ENCODE measurements at places on chromosomes 7 and 10.

GRCh38 chr10:93816123-93816747, 58.5 kb downstream of the LGI1 start:
- DNase-seq, result peak; percentile 42

- no peak for DNase-seq
Observed at GRCh38 chr10:109875828-109876821, 47.2 kb downstream of the XPNPEP1 start.

DNA sequence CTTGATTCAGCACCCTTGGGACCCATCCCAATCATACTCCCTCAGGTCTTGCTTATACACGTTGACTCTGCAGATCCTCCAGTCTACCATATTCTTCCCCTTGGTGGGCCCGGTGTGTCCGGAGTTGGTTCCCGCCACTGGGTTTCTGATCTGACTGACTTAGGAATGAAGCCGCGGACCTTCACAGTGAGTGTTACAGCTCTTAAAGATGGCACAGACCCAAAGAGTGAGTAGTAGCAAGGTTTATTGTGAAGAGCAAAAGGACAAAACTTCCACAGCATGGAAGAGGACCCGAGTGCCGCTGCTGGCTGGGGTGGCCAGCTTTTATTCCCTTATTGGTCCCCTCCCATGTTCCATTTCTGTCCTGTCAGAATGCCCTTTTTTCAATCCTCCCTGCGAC, 5.9 kb upstream of the GDF10 start:
- DNase-seq, result no peak

DNA sequence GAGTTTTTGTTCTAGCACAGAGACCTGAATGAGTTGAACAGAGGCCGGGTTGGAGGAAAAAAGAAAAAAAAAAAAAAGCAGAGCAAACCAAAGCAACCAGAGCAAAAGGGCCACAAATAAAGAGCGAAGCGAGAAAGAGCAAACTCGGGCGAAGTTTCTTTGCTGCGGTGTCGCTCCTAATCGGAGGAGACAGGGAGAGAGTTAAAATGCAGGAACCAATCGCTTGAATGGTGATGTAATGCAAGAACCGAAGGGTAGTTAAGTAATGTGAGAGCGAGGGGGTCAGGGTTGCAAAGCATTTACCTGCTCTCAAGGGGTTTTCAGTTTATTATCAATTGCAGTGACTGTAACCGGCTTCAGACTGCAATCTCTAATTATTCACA, 271.7 kb downstream of the TRIL start:
- DNase-seq, result peak; percentile 21

DNA sequence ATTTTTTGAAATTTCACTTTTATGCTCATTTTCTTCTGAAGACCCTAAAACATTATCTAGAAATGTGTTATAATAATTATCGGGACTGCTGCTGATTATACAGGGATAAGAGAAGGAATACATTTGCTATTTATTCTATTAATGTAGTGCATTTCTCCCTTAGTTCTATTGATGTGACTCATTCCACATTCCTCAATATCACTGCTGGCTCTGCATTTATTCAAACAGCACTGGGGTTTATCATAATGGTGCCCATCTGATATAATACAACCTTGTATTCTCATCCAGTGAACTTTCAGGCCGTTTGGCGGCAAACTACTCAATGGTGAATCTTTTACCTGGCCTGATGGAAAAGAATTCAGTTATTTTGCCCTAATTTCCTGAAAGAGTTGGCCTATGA, 7.8 kb downstream of the KCND2 start:
- DNase-seq, result no peak

- no peak for DNase-seq
Observed at GRCh38 chr10:132203256-132204077, 16.7 kb downstream of the DPYSL4 start.

DNA sequence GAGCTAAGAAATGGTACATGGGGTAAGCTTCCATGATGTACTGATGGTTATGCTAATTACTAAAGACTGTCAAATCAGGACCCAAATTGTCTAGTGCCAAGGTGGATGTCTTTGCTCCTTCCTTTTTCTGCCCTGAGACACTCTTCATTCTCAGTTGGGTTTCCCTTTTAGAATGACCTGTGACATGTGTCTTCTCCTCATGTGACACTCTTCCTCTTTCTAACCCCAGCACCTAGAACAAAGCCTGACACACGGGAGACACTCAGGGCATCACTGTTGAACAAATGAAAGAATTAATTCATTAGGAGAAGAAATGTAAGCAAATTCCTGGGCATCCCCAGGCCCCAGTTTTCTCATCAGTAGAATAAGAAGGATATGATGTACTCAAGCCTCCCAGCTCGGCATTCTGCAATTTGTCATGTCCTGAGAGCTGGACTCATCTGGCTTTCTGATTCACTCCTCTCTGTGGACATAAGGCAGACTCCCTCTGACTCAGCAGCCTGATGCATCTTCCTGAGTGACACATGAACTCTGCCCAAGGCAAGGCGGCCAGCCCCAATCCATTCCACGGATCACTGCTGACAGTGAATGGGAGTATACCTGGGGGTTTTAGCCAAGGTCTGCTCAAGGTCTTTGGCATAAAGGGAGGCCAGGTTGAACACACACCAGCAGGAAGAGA, 473.8 kb downstream of the KCNMA1 start:
- DNase-seq, result no peak

GRCh38 chr7:117582219-117582704, 102.4 kb downstream of the CFTR start:
- no peak for DNase-seq

- no peak for DNase-seq
Observed at GRCh38 chr10:20892796-20893195, 4.3 kb downstream of the NEBL start.

GRCh38 chr10:107806026-107806425, 641.5 kb upstream of the SORCS1 start:
- no peak for DNase-seq

DNA sequence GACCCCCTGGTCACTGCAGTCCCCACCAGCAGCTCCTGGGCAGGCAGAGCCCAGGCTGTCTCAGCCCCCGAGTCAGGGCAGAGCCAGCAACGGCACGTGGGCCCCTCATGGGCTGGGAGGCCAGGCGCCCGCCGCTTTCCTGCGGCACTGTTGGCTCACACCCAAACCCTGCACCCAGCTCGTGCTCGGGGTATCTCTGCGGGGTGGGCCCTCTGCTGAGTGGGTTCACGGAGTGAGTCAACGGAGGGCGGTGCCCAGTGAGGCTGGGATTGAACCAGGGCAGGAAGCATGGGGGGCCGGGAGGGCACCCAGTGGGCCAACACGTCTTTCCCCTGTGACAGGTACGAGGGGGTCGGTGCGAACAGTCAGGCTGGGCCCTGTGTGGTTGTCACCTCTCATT, 28.9 kb downstream of the ADAP1 start:
- no peak for DNase-seq

DNA sequence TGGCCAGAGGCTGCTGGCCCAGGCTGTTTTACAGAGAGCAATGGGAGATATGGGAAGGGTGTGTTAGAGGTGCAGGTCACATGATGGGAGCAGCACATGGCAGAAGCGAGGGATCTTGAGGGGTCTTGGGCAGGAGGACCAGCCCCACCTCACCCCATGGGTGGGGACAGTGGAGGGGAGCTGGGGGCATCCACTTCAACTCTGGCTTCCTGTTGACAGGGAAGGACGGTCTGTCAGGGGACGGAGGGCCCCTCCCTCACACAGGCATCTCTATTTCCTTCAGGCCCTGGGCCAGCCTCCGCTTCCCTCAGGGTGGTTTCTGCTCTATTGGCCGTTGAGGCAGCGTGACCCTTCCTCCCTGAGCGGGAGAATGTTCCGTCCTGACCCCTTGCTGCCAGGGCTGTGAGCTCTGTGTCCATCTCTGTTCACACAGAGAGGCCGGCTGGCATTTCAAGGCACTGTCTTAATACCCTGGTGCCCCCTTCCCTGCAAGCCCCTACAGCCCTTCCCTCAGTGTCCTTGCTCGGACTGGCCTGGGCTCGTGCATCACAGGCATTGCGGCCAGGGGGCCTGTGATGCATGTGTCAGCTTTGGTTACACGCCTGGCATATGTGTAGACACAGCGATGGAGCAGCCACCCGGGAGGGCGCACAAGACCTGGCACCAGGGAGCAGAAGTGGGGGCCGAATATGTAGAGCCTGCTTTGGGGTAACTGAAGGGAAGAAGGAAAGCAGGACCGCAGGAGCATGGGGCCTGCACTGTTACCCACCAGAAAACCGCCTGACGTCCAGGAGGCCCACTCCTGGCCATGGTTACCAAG, 31.8 kb downstream of the RAMP3 start:
- DNase-seq, result no peak

GRCh38 chr7:128003167-128003566, 28.1 kb downstream of the LRRC4 start:
- no peak for DNase-seq

- peak; percentile 52 for DNase-seq
Observed at GRCh38 chr10:130109796-130110245, 809 bp downstream of the C10orf143 start.

DNA sequence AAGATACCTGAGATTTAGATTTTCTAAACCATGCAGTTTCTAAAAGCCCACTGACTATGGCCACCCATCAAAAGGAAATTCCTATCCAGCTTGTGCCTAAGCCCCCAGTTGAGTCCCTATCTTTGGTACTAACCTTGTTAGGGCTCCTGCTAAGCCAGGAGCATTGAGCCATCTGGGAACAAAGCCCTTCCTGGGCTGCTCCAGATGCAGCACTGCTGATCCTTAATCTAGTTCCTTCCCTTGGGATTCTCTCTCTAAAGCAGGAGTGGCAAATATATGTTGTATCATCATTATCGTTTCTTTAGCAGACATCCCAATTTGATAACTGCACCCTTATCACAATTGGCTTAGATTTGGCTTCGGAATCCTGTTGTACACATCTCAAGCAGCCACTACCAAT, 24.7 kb upstream of the PDLIM1 start:
- DNase-seq, result no peak

- no peak for DNase-seq
Observed at GRCh38 chr7:89549768-89550167, 604.5 kb upstream of the STEAP1 start.

GRCh38 chr7:1695800-1696454, 25.9 kb downstream of the ELFN1 start:
- DNase-seq, result no peak

DNA sequence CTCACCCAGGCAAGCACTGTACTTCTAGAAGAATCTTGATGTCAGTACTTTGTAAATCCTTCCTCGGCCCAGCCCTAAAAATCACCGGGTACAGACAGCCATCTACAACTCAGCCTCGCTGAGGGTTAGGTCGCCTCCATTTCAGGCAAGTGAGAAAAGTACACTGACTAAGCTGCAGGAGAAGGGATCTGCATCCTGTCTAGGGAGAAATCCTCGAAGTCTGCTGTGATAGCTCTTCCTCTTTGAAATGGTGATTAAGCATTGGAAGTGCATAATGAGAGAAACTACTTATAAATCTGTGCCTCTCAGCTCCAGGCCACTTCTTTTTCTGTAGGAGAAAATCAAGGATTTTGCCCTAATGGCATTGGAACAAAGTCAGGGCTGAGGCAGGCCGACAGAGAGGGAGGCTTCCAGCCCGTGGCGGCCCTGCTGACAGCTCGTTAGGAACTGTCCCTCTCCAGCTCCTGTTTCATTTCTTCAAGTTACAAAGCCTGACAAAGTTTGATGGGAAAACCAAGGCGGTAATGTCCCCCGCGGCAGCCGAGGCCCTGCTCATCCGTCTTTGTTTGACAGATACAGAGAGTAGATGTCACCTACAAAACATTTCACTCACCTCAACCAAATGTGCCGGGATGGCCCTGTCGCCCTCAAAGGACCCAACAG, 14.1 kb upstream of the GOT1 start:
- DNase-seq, result no peak

GRCh38 chr7:30923774-30924413, 12.2 kb downstream of the AQP1 start:
- DNase-seq, result no peak

- no peak for DNase-seq
Observed at GRCh38 chr7:41459183-41459582, 243.7 kb downstream of the INHBA start.

DNA sequence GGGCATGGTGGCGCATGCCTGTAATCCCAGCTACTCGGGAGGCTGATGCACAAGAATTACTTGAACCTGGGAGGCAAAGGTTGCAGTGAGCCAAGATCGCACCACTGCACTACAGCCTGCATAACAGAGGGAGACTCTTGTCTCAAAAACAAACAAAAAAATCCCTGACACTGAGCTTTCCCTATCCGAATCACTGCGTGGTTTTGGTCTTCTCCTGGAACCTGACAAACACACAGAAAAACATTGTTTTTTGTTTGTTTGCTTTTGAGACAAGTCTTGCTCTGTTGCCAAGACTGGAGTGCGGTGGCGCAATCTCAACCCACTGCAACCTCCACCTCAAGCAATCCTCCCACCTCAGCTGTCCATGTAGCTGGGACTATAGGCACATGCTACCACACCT, 50.4 kb upstream of the PTPRN2 start:
- no peak for DNase-seq

DNA sequence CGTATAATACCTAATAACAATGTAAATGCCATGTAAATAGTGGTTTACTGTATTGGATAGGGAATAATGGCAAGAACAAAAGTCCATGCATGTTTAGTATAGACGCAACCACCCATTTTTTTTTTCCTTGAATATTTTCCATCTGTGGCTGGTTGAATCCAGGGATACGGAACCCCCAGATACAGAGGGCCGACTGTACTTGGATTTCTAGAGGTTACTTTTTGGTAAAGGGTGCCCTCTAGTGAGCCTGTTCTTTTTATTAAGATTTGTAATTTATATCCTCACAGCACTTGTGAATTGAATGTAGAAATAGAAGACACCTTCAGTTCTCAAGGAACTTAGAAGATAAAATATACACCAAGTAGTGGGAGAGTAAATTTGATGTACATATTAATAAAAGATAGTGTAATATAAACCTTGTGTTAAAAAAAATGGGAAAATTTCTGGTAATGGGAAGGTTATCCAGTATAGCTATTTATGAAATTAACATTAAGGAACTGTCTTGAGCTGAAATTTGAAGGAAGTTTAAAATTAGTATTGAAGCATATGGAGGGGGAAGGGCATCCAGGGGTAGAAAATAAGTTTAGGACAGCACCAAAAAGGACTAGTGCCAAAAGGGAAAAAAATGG, 32.0 kb downstream of the EXOC6 start:
- DNase-seq, result no peak

DNA sequence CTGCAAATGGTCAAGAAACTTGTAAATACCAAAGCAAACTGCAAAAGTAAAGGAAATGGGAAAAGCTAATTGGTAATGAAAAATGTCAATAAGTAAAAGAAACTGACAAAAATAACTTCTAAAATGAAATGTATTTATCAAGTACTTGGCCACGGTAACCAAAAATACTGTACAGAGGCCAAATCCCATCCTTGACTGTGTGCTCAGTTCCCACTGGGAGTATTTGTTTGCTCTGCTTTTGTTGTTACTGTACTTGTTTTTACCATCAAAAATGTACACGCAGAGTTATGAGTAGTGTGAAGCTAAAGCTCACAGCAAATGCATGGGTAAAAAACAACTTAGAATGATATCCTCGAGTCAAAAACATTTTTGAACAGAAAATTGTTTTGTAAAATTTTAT, 31.1 kb downstream of the ENKUR start:
- no peak for DNase-seq

- DNase-seq, result peak; percentile 20
Observed at GRCh38 chr10:98135222-98135899, 904 bp downstream of the R3HCC1L start.

GRCh38 chr7:32412471-32412870, 77.7 kb downstream of the LSM5 start:
- no peak for DNase-seq
